ENCODE measurements at places on chromosomes 16 and 17. TPM values are rescaled to one million over a fixed set of nuclear protein-coding genes. Genes with fewer than 3 reads are reported as not detected.

- H3K27me3 ChIP-seq: no peaks in the 10 kb centered on the region
- no peak overlapping the region for H3K27ac ChIP-seq
- no peak overlapping the region for H3K4me3 ChIP-seq
- DNase-seq: no peak
- no peaks in the 10 kb centered on the region for H3K36me3 ChIP-seq
Observed at GRCh38 chr16:77227745-77228144, 28.5 kb downstream of the SYCE1L start.

DNA sequence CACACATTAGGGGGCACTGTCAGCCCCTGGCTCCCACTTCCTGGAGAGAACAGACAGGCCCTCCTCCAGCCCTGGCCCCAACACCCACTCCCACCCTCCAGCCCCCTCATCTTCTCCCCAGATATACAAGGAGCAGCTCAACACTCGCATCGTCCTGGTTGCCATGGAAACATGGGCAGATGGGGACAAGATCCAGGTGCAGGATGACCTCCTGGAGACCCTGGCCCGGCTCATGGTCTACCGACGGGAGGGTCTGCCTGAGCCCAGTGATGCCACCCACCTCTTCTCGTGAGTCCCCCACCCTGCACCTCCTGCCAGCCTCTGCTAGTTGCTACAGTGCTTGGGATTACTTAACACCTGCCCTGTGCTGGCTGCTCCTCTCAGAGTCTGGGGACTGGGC lies 14.4 kb downstream of the ADAM11 start:
- H3K4me1 ChIP-seq: peaks cover 21% of the 10 kb centered on the region
- H3K27me3 ChIP-seq: peaks cover 7% of the 10 kb centered on the region
- no peak for DNase-seq
- no peak overlapping the region for H3K4me3 ChIP-seq
- H3K36me3 ChIP-seq: no peaks in the 10 kb centered on the region

DNA sequence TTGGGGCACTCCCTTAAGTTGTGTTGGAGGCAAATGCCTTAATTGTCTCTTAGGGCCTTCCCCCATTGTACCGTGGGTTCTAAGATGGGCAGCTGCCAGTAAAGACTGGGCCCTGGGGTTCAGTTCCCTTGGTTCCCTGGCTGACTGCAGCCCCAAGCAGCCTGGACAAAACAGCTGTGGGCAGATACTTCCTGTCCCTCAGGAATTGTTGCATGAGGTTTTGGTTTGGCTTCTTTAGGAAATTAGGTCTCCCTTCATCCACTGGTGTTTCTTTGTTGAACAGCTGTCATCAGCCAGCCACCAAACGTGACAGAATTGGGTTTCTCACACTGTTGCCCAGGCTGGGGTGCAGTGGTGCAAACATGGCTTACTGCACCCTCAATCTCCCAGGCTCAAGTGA lies 42.0 kb upstream of the ETV4 start:
- no peak for DNase-seq
- no peaks in the 10 kb centered on the region for H3K27me3 ChIP-seq
- no peaks in the 10 kb centered on the region for H3K36me3 ChIP-seq
- H3K27ac ChIP-seq: no peak overlapping the region

DNA sequence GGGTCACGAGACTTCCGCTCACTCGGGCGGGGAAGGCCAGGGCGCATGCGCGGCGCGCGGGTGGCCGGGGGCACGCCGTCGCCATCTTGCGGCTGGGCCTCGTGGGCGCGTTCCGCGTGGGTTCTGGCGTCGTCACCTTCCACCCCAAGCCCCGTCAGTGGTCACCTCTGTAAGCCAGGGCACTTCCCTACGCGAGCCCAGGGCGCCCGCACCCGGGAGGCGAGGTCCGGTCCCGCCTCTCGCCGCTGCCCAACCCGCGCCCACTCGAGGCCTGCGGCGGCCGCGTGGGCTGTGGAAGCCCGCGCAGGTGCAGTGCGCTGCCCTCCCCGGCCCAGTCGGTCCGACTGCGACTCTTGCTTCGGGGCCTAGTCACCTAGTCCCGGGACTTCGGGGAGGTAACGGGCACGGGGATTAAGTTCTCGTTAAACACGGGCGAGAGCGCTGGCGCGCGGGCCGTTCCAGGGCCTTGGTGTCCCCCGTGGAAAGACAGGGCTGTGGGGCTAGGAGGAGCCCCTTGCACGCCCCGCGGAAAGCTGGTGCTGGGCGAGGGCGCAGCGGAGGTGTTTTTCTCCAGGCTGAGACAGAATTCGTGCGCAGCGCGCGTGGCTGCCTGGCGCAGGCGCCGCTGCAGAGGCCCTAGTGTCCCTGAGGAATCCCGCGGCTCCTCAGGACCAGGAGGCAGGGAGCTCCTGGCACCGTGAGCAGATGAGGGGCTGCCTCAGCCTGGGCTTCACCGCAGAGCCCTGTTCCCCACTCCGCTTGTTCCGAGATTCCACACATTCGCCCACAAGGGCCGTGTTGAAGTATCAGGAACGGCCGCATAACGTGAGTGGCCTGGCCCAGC lies 472 bp upstream of the ARHGDIA start:
- peak overlapping the region; percentile 99 for H3K27ac ChIP-seq
- H3K27me3 ChIP-seq: no peaks in the 10 kb centered on the region
- peak; percentile 97 for DNase-seq
- peak overlapping the region; percentile 93 for H3K4me3 ChIP-seq

- no peak overlapping the region for H3K27ac ChIP-seq
- H3K27me3 ChIP-seq: no peaks in the 10 kb centered on the region
- peaks cover 31% of the 10 kb centered on the region for H3K4me1 ChIP-seq
- H3K36me3 ChIP-seq: peaks cover 29% of the 10 kb centered on the region
- DNase-seq: peak; percentile 69
- no peak overlapping the region for H3K4me3 ChIP-seq
Observed at GRCh38 chr17:2706911-2707510, 4.6 kb downstream of the CLUH start.

- no peak for DNase-seq
- H3K27me3 ChIP-seq: peaks cover 61% of the 10 kb centered on the region
- no peak overlapping the region for H3K27ac ChIP-seq
- H3K4me3 ChIP-seq: peak overlapping the region; percentile 26
- H3K4me1 ChIP-seq: peaks cover 17% of the 10 kb centered on the region
Observed at GRCh38 chr17:7295230-7296180, 1.1 kb upstream of the YBX2 start.

- H3K36me3 ChIP-seq: peaks cover 32% of the 10 kb centered on the region
- H3K27me3 ChIP-seq: no peaks in the 10 kb centered on the region
Observed at GRCh38 chr17:74226252-74226651, 12.9 kb downstream of the TTYH2 start.

DNA sequence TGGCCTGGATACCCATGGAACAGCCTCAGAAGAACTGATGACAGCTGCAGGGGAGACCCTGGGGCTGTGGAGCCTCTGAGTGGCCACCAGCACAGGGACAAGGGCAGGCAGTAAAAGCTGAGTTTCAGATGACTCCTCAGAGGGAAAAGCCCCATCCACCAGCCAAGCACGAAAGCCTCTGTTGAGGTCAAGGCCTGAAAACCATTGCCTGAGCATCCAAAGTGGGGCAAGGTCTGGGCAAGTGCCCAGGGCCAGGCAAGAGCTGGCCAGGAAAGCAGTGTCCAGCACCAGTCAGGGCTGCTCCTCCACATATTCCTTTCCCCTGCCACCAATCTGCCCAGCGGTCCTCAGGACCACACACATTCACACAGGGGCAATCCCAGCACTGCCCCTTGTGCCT lies 16.4 kb downstream of the ATP6V0D1 start:
- peaks cover 6% of the 10 kb centered on the region for H3K36me3 ChIP-seq
- H3K4me1 ChIP-seq: peaks cover 28% of the 10 kb centered on the region
- H3K27me3 ChIP-seq: no peaks in the 10 kb centered on the region

GRCh38 chr17:72977771-72978417 lies 114.6 kb downstream of the SLC39A11 start:
- no peaks in the 10 kb centered on the region for H3K36me3 ChIP-seq
- H3K4me1 ChIP-seq: no peaks in the 10 kb centered on the region
- no peak for DNase-seq
- peak overlapping the region; percentile 1 for H3K27ac ChIP-seq
- no peak overlapping the region for H3K4me3 ChIP-seq

DNA sequence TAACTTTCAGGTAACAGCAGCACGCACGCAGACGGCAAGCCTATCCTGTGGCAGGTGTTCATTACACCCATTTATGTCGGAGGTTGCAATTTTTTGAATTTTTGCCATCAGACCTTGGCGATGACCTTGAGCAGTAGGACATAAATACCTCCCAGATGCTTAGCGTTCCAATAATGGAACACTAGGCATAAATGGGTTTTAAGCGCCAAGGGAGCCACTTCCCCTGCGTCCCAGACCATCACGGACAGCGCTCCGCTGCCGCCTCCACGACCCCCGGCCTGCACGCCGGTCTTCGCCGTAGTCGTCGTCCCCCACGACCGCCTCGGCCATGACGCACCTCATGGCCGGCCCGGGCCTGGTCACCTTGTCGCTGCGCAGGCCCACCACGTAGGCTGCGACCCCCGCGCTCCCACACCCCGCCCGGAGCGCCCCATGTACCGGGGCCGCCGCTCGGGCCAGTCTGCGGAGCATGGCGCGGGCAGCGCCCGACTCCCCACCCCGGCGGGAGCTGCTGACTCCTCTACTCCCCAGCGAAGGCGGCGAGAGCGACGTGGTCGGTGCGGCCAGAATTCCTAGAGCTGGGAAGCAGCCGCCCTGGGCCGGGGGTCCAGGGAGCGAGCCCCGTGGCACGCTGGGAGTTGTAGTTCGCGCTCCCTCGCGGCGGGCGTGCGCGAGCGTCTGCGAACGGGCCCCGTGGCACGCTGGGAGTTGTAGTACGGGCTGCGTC lies 22.7 kb downstream of the TMEM235 start:
- H3K27me3 ChIP-seq: no peaks in the 10 kb centered on the region
- peak overlapping the region; percentile 99 for H3K4me3 ChIP-seq
- H3K27ac ChIP-seq: peak overlapping the region; percentile 90
- peaks cover 84% of the 10 kb centered on the region for H3K4me1 ChIP-seq
- H3K36me3 ChIP-seq: no peaks in the 10 kb centered on the region

TMEM219 gene
- polyA plus RNA-seq: 191 TPM

- no peak for DNase-seq
- no peak overlapping the region for H3K4me3 ChIP-seq
- H3K36me3 ChIP-seq: no peaks in the 10 kb centered on the region
- no peaks in the 10 kb centered on the region for H3K4me1 ChIP-seq
Observed at GRCh38 chr16:46899443-46900143, 15.4 kb downstream of the GPT2 start.

QRICH2 gene
- polyA plus RNA-seq: 2.5 TPM

OTOP3 gene
- polyA plus RNA-seq: not detected

BCAR1 gene
- polyA plus RNA-seq: 14.6 TPM

GRCh38 chr16:86067936-86068335 lies 169.0 kb downstream of the IRF8 start:
- no peak overlapping the region for H3K27ac ChIP-seq
- H3K4me1 ChIP-seq: peaks cover 10% of the 10 kb centered on the region

ALOX12 gene
- polyA plus RNA-seq: 0.15 TPM

DNA sequence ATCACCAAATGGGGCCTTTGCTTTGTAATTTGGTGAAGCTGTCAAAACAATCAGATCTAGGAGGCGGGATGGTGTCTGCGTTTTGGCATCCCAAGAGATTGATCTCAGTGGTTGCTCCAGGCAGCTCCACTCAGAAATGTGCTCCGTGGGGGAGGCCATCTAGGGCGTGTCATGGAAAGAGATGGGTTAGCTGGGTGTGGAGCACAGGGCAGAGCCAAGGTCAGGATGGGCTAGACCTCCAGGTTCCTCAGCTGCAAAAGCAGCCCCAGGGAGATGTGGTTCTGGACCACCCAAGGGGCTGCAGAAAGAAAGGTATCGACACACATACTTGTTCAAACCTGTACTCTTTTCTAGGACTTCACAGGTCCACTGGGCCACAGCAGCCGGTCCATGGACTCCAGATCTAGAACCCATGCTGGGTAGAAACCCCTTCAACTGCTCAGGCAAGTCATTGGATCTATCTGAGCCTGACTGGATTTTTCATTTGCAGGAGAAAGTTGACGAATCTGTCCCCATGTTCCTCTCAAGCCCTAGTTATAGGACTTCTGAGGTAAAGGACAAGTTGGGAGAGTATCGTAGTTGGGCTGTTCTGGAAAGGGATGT lies 270.2 kb upstream of the RPL38 start:
- no peak overlapping the region for H3K27ac ChIP-seq
- no peaks in the 10 kb centered on the region for H3K4me1 ChIP-seq
- H3K4me3 ChIP-seq: no peak overlapping the region

DNA sequence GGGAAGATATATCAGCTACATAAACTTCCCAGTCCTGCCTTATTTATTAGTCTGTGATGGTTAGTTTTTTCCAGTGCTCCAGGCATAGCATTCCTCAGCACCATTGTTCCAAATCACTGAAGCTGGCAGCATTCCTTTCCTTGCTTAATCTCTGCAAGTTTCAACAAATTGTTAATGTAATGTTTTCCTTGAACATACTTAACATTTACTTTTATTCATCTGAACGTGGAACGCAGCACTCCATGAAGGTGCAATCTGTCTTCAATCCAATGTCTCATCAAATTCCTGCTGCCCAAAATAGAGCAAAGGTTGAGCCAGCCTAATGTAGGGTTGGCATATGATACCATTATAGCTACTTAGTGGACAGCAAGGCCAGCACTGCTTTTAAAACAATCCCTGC lies 441.1 kb upstream of the RBFOX1 start:
- no peaks in the 10 kb centered on the region for H3K36me3 ChIP-seq
- no peaks in the 10 kb centered on the region for H3K27me3 ChIP-seq
- H3K4me3 ChIP-seq: no peak overlapping the region
- DNase-seq: no peak
- H3K4me1 ChIP-seq: no peaks in the 10 kb centered on the region
- no peak overlapping the region for H3K27ac ChIP-seq

TMEM114 gene
- polyA plus RNA-seq: not detected

- no peaks in the 10 kb centered on the region for H3K27me3 ChIP-seq
- DNase-seq: no peak
- H3K27ac ChIP-seq: no peak overlapping the region
- H3K4me3 ChIP-seq: no peak overlapping the region
- H3K36me3 ChIP-seq: no peaks in the 10 kb centered on the region
- H3K4me1 ChIP-seq: no peaks in the 10 kb centered on the region
Observed at GRCh38 chr16:62225675-62226074, 189.4 kb upstream of the CDH8 start.

DNA sequence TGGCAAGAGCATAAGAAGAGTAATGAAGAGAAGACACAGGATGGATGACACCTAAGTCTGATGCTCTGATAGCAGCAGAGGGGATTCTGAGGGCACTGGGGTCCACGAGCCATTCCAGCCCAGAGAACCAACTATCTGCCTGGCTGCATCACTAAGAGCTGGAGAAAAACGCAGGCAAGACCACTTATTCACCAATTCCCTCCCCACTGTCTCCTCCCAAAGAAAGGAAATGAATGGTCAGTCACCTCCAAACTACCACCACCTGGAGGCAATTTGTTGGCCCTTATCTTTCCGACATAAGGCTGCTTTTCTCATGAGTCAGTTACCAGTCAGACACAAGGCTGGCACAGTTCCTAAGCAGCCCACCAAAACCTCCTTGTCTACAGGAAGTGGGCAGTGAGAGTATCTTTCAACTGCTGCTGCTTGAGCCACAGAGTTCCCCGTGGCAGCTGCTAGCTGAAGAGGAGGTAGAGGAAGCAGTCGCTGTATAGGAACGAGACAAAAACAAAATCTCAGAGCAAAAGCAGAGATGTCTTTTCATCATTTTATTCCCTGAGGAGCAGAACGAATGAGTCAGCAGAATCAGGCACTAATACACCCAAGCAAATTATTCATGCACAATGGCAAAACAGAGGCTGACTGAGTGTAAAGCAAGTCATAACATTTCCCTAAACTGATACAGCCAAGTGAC lies 111.1 kb downstream of the SMG6 start:
- H3K4me3 ChIP-seq: no peak overlapping the region
- no peaks in the 10 kb centered on the region for H3K27me3 ChIP-seq
- DNase-seq: peak; percentile 76
- H3K27ac ChIP-seq: no peak overlapping the region
- peaks cover 37% of the 10 kb centered on the region for H3K36me3 ChIP-seq
